ENCODE measurements at places on chromosomes 4 and X.

GRCh38 chr4:141826260-141826659 is 189.9 kb downstream of the IL15 start:
- DNase-seq = no peak

GRCh38 chr4:169205075-169205743 is 65.5 kb downstream of the SH3RF1 start:
- no peak for DNase-seq

DNA sequence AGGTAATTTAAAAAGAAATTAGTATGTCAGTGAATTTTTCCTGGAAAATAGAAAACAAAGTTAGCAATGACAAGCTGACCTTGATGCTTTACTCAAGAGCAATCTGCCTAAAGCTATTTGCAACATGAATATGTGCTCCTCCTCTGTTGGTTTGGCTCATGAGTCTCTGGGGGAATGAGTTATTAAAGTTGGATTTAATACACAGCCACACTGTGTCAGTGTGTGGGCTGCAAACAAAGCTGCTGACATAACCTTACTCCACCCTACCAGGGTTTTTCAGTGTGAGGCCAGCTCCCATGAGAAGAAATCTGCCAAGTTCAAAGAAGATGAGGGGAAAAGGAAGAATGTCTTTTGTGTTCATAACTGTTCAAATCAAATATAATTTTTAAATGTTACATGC is 280.5 kb downstream of the TLL1 start:
- DNase-seq = no peak

- no peak for DNase-seq
Observed at GRCh38 chr4:169795585-169795984, 37.8 kb upstream of the HPF1 start.

- DNase-seq = no peak
Observed at GRCh38 chr4:121375262-121375661, 5.6 kb downstream of the QRFPR start.

DNA sequence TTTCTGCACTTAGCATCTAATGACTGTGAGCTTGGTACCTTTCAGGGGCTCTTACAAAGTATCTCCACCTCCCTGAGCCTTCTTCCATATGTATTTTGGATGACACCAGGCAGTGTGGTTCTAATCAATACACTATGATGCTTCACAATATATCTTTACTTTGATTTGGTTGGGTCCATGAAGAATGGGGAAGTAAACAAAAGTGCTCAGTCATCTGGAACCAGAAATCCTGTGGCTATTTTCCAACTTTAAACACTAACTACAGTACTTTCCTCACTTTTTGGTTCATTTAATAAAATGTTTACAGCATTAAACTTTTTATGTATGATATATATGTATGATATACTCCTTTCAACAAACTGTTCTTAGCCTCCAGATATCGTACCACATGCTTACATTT is 216.4 kb upstream of the AFF2 start:
- DNase-seq = no peak
